ENCODE measurements at places on chromosomes 1 and 21.

DNA sequence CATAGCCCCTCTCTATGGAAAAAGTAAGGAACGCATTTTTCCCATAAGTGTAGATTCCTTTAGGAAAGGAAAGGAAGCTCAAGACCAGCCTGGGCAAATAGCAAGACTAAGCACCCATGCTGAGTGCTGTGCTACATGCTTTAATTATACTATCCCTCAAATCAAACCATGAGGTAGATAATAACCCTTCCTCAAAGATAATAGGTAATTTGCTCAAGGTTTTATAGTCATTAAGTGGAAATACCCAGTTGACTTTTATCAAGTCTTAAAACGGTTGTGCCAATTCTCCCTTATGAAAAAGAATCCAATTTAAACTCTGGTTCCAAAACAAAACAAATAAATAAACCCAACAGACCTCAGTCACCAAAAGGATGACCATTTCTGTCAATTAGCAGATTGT is 3.4 kb downstream of the KIAA0319L start:
- DNase-seq = no peak

GRCh38 chr1:185401019-185401418 is 84.0 kb upstream of the IVNS1ABP start:
- DNase-seq = no peak

GRCh38 chr1:156100205-156100995 is 14.1 kb upstream of the LMNA start:
- no peak for DNase-seq

- no peak for DNase-seq
Measured at GRCh38 chr1:6028042-6028850, 17.4 kb upstream of the KCNAB2 start.

GRCh38 chr1:30371888-30372791 is 351.2 kb downstream of the MATN1 start:
- DNase-seq = no peak
